ENCODE measurements at places on chromosomes 1 and 21.

- peak; percentile 96 for DNase-seq
Measured at GRCh38 chr1:150364231-150365003, 470 bp downstream of the RPRD2 start.

- DNase-seq: no peak
Measured at GRCh38 chr1:118145721-118146120, 39.3 kb downstream of the SPAG17 start.

GRCh38 chr1:67342076-67342890, 34.6 kb downstream of the IL12RB2 start:
- no peak for DNase-seq

DNA sequence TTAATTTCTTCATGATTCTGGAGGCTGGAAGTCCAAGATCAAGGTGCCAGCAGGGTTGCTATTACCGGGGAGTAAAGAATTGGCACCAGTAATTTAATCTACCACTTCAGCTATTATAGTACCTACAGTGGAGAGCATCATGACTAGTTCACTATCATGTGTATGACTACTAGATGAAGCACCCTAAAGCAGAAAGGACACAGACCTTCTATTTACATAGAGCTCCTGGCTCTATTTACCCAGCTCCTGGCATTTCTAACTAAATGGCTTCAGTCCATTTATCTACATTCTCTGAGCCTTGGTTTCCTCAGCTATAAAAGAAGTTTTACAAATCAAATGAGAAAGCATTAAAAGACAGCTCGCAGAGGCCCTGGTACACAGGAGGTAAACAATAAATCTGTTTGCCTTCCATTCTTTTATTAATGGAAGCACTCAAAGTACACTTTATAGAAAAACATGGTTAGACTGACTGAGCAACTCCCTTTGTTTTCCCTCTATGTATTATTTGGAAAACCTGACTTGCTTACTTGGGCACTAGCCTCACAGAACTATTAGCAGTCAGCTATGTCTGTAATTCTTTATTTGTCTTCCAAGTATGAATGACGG, 203.0 kb downstream of the SLC35F3 start:
- peak; percentile 95 for DNase-seq

DNA sequence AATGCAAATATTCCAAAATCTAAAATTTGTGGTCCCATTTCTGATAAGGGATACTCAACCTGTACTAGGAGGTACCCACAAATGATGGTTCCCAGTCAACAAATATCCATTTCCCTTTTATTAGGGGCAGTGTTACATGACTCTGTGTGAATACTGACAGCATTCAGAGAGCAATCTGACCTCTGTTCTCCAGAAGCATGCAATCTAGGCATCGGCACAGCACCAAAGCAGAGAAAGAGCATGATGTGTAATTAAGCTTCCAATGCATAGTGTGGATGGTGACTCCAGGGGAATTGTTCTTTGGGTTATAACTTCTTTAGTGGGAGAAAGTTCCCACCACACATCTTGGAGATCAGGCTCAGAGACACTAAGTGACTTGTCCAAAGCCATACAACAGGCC, 71.6 kb downstream of the ELAVL4 start:
- no peak for DNase-seq

DNA sequence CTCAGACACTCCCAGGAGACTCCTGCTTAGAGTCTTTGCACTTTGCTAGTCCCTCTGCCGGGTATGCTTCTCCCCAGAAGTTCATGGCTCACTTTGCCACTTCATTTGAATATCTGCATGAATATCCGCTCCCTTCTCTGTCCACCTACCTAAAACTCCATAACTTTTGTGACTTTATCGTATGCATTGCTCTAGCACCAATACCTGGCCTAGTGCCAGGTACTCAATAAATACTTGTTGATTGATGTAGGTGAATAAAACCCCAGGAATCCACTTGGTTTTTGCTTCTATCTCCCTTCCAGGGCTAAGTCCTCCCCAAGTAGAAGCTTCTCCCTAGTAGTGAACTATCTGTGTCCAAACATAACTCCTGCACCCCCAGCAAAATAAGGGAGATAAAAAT, 27.8 kb upstream of the CTTNBP2NL start:
- DNase-seq: no peak

DNA sequence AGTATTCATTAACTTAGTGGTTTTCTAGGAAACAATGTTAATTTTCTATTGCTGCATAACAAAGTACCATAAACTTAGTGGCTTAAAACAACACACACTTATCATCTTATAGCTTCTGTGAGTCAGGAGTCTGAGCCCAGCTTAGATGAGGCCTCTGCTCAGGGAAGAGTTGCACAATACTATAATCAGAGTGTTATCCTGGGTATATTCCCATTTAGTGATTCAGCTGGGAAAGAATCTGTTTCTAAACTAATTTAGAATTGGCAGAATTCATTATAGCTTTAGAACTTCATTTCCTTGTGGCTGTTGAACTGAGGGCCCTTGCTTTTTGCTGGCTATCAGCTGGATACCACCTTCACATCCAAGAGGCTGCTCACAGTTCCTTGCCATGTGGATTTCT, 515.5 kb downstream of the BRINP3 start:
- DNase-seq: no peak
